ENCODE measurements at places on chromosomes 6 and 20.

DNA sequence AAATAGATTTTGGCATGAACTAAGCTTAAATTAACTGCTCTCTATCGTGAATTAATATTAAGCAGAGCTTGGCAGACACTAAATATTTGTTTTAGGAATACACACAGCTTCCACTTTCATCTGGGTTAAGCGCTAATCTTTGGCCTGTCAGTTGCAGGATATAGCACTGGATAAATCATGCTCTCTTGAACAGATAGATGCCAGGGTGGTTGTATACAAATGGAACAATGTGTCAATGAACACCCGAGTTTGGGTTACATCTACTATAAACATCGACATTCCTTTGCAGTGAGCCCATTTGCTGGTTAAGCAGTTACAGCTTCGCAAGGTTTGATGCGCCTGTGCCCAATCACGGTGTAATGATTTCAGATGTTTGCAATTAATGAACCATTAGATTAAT is 338.2 kb upstream of the ZFP64 start:
- no peak for DNase-seq

DNA sequence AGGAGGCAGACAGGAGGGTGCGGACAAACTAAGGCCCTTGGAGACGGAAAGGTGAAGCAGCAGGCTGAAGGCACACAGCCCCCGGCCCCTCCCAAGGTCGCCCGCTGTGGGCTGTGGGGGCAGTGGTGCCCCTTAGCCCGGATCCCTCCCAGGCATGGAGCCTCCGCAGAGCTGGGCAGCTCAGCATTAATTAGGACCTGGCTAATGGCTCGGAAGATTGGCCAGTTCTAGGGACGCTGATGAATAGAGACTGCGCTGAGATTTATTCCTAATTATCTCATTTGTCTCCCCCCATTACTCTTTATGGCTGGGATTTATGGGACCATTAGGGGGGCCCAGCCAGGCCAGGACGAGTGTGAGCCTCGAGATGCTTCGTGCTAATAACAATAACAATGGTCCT is 20.4 kb downstream of the MDFI start:
- no peak for DNase-seq

DNA sequence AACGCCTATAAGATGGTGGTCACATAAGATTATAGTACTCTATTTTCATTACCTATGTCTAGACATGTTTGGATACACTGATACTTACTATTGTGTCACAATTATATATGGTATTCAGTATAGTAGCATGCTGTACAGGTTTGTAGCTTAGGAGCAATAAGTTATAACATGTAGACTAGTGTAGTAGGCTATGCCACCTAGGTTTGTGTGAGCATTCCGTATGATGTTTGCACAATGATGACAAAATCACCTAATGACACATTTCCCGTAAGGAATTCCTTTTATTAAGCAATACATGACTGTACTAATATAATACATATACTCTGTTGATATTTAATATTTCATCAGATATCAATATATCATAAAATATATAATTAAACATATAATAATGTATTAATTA is 540.7 kb downstream of the BMP2 start:
- DNase-seq: no peak

DNA sequence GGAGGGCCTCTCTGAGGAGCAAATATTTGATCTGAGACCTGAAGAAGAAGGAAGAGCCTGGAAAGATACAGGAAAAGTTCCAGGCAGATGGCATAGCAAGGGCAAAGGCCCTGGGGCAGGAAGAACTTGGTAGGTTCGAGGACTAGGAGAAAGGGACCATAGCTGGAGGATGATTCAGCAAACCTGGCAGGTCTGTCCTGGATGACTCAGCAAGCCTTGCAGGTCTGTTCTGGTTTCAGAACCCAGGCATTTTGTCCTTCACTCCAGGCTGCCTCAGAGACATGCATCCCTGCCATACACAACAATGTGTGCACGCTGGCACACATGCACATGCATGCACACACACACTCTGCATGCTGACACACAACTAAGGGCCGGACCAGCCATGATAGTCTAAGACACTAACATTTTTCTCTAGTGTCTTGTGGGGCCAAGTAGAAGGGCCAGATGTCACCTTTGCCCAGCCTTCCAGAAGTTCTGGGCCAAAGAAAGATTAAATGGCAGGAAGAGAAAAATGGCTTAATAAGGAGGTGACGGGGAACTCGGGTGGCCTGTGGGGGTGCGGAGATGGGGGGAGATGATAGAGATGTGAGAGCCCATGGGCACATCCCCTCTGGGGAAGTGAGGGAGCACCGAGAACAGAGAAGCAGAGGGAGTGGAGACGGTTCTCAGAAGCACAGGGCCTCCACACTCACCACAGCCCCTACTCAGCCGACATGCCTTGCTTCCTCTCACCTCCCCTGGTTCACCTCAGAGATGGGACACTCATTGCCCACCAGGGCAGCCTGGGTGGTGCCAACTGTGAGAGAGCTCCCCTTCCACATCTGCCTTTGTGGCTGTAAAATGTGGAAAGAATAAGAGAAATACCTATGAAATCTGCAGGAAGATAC is 15.4 kb upstream of the TRIB3 start:
- DNase-seq: no peak

DNA sequence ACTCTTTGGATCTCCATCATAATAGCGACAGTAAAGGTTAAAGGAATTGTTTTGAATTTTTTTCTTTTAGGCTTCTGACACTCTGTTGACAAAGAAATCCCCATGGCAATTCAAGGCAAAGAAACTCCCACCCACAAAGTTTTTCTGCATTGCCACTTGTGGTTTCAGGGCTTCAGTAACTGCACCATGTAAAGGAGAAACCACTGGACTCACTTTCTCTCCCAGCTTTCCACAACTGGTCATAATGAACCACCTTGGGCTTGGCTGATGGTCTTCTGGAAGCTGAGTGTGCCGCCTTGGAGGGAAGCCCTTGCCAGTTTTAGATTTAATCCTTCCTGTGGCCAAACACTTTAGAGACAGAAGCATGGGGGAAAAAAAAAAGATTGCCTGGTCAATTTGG is 163.1 kb downstream of the ISM1 start:
- no peak for DNase-seq

DNA sequence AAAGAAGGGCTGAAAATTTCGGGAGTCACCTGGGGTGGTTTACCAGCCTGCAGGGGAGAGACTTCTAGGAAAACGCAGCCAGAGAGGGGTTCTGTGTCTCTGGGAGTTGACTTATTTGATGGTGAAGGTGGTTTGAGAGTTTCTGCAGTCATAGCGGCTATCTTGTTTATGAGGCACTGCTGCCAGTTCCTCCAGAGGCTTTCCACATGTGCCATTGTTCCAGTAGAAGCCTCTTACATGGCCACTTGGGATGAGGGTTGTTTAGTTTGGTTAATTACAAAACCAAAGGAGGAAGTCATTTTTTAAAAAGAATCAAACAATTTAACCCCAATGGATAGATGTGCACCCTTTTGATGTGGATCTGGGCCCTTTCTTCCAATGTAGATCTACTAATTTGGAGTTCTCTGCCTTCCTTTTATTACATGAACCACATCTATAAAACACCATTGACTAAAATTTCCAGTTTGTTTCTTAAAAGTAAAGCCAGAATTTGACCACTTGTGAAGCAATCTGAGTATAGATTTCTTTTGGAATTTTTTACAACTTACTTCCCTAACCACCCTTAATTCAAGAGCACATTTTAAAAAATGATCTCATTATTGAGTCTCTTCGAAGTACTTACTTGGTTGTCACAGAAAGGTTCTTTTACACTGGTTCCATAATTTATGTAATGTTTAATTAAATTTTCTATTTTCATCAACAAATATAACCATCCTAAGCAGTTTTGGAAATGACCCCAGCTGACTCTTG is 97.6 kb downstream of the TCP11 start:
- no peak for DNase-seq

DNA sequence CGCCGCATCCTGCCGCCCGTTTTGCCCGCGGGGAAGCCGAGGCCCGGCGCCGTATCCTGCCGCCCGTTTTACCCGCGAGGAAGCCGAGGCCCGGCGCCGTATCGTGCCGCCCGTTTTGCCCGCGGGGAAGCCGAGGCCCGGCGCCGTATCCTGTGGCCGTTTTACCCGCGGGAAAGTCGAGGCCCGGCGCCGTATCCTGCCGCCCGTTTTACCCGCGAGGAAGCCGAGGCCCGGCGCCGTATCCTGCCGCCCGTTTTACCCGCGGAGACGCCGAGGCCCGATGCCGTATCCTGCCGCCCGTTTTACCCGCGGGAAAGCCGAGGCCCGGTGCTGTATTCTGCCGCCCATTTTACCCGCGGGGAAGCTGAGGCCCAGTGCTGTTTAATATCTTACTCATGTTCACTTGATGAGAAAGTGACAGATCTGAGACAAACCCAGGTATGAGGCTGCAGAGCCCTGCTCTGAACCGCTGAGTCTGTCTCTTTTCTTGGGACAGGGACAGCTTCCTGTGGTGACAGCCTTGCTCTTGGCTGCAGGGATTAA is 129.4 kb downstream of the CDH26 start:
- no peak for DNase-seq

GRCh38 chr6:20481281-20481680 is 53.0 kb upstream of the CDKAL1 start:
- DNase-seq: no peak

- no peak for DNase-seq
Measured at GRCh38 chr20:58585753-58586540, 65.1 kb upstream of the STX16 start.

GRCh38 chr6:91941838-91942237 is 1355.0 kb upstream of the MAP3K7 start:
- DNase-seq: no peak

DNA sequence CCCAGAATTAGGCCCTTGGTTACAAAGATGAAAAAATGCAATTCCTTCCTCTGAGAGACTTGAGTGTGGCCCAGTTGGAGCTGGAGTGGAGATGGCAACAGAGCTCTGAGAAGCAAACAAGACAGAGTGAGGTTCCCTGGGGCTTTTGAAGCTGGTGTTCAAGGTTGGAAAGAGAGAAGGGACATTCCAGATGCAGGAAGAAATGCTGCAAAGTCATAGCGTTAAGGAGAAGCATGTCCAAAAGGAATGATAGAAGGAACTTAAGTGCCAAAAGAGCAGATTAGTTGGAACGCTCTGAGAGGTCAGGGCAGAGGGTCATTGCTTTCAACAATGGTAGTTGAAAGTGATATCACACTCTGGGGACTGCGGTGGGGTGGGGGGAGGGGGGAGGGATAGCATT is 251.8 kb downstream of the TBC1D7 start:
- DNase-seq: no peak

GRCh38 chr6:38387461-38387860 is 252.3 kb downstream of the BTBD9 start:
- DNase-seq: no peak

DNA sequence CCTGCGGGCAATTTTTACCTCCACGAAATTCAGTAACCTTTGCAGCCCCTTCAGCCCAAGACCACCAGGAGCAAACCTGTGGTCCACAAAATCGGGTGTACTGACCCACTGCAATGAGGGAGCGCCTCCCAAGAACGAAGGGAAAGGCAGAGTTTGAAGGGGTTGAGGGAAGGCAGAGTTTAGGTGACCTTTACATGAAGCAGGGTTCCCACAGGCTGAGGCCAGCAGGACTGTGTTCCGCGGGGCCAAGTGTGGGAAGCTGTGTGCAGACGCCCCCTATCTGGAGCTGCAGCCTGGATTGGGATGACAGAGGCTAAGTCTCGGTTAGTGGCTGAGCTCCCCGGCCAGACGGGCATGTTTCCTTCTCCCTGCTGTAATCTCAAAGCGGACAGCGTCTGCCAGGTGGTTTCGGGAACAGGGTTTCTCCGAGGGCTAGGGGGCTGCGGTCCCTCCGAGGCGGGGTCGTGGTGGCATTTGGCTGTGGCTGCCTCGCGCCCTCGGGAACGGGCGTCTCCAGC is 826 bp upstream of the PYGB start:
- peak; percentile 82 for DNase-seq

DNA sequence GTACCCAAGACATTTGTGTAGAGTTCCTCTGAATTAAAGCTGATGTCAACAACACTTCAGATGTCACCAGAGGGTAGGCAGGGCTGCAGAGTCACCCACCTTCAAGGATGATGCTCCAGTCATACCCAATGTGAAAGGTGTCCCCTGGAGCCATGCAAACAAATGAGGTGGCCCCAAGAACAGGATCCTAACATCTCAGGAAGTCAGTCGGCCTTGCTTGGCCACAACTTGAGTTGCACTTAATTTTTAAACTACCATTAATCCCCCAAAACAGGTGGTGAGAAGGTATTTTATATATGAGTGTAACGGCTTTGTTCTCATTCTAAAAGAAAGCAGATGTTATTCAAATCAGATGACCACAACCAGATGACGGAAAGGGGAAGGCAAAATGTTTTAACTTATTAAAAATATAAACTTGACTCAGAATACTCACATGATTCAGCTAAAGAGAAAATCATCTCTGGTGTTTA is 21.1 kb upstream of the SERPINB1 start:
- no peak for DNase-seq

DNA sequence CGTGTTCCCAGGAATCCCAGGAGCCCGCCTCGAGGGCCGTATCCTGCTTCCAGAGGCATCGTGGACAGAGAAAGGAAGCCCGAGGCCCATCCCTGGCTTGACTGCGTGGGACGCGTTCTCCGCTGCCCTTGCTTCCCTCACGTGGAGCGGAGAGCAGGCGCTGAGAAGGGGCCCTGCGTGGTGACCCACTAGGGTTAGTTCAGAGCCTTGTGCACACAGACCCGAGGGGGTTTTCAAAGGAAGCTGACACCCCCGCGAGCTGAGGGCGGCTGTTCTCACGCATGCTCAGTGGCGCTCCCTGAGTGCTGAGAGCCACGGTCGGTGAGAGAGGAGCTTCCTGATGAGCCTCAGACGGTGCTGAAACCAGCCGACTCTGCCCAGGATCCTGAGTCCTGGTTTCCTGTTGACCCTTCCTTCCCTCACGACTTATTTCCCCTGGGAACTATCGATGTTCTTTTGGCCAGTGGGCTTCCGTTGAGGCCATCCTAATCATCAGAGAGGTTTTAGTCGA is 28.9 kb upstream of the CCR6 start:
- no peak for DNase-seq

- DNase-seq: no peak
Measured at GRCh38 chr6:43679057-43679456, 8.5 kb downstream of the MRPS18A start.

GRCh38 chr6:16533210-16533609 is 228.1 kb downstream of the ATXN1 start:
- DNase-seq: no peak

- peak; percentile 70 for DNase-seq
Measured at GRCh38 chr6:33746651-33747100, at the start of gene IP6K3. TSS of gene IP6K3 (minus strand) at chr6:33746905. CDS start at chr6:33735476, 11,429 bp downstream.

DNA sequence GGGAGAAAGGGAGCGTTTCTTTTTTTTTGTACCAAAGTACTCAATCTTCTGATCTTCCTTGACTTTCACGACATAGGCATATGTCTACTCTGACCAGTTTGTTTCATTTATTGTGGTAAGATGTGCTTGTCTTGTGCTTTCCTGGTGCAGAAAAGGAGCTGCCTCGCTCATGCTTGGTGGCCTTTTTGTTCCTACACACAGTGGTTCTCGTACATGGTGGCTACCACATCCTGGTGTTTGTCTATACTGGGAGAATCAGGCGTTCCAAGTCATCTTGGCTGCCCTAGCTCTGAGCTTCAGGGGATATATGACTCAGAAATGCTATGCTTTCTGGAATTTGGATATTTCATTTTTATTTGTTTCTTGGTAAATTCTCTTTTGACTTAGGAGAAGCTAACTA is 31.8 kb downstream of the MYB start:
- no peak for DNase-seq

GRCh38 chr20:51221791-51222408 is 199.0 kb upstream of the KCNG1 start:
- peak; percentile 49 for DNase-seq

- no peak for DNase-seq
Measured at GRCh38 chr6:135750081-135750480, 101.4 kb upstream of the PDE7B start.

All from H7 (cell line).